ENCODE measurements at places on chromosomes 11 and 22.

DNA sequence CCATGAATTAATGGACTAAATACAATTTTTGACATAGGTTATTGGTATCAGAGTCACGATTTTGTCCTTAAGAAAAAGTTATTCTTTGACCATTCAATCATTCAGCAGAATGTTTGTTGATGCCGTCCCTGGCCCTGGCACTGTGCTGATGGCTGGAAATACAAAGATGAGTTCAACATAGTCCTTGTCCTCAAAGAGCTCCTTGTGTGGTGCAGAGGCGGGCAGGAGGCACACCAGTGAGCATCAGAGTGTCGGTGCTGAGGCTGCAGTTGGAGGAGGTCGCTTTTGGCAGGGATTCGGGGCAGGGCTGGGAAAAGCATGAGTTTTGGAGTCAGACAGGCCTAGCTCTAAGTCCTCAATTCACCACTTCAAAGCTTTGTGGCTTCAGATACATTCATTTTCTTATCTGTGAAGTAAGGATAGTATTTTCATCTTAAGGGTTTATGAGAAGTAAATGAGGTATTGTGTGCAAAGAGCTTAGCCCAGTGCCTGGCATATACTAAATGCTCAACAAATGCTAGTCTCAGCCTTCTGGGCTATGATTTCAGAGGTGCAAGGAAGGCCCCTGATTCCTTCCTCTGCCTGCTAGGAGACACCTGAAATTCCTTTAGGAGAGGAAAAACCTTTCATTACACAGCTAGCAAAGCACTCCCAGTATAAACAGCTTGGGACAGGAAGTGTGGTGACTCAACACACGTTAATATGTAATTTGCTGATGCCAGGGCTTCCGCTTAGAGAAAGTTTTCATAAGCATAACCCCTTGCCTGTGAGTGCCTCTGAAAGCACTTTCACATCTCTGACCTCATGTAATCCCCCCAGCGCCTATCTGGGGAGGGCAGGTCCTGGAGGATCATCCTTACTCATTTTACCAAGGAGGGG, 113.8 kb downstream of the NECTIN1 start:
- peak; percentile 33 for DNase-seq

GRCh38 chr22:17159504-17159951, 451 bp upstream of the HDHD5 start:
- peak; percentile 36 for DNase-seq

- peak; percentile 81 for DNase-seq
These were observed 422 bp downstream of the GLB1L2 start for GRCh38 chr11:134332189-134332631.

DNA sequence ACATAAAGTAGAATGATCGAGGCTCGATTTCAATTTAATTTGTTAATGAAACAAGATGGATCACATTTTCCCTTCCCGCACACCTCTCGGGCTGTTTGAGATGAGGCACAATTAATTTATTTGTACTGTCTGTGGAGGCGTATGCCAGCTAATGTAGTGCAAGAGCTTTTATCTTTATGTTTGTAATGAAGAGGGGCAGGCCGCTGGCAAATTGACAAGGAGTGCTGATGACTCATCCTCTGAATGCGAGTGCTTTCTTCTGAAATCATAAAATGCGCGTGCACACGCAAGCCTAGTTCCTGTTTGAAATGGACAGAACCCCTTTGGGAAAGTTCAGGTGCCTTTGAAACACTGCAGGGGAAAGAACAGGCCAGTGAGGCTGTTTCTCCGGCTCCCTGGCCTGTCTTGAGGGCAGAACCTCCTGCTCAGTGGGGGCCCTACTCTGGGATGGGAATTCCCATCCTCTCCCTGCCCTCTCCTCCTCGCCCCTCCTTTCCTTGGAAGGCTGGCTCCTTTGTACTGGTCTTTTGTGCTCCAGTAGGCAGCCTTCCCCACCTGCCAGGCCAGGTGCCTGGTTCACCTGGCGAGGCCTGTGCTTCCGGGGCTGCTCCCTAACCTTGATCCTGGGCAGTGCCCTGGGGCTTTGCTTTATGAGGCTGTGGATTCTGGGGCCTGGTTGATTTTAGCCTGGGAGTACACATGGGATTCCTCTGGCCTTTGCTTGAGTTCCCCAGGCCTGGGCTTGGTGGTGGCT, 50.3 kb downstream of the TEAD1 start:
- peak; percentile 75 for DNase-seq

DNA sequence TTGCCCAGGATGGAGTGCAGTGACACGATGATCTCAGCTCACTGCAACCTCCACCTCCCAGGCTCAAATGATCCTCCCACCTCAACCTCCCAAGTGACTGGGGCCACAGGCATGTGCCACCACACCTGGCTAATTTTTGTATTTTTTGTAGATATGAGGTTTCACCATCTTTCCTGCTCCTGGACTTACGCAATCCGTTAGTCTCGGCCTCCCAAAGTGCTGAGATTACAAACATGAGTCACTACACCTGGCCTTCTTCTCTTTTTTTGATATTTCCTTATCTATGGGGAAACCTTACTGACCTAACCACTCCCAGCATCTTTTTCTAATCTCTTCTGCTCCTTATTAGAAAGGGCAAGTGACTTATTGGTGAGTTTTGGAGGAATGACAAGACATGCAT, 121.7 kb upstream of the CHORDC1 start:
- no peak for DNase-seq

GRCh38 chr11:26283852-26284408, 48.0 kb upstream of the ANO3 start:
- DNase-seq, result no peak

GRCh38 chr22:23913306-23913660, 19.1 kb downstream of the MIF start:
- DNase-seq, result no peak

DNA sequence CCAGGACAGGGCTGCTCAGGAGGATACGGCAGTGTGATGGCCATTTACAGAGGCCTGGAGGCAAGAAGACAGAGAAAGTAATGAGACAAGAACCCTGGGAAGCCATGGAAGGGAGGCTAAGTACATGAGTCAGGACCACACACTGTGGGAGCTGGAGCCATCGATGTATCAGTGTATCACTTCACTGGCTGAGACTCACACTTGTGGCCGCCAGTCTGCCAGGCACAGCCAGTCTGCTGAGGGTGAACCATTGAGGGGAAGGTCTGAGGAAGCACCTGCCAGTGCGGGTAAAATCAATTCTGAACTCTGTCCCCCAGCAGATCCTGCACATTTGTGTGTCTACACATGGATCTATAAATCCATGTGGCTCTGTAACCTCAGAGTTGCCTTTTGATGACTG, 195.6 kb downstream of the GRIK4 start:
- no peak for DNase-seq

- DNase-seq, result no peak
These were observed 58.6 kb downstream of the UVRAG start for GRCh38 chr11:75873417-75874221.
